ENCODE measurements at places on chromosomes 3 and 15. TPM values are rescaled to one million over a fixed set of nuclear protein-coding genes. Genes with fewer than 3 reads are reported as not detected.

- H3K36me3 ChIP-seq, result no peaks in the 10 kb centered on the region
- peaks cover 10% of the 10 kb centered on the region for H3K4me1 ChIP-seq
- no peak for DNase-seq
- H3K27me3 ChIP-seq, result no peaks in the 10 kb centered on the region
Observed at GRCh38 chr3:51966922-51967383, 301 bp downstream of the PCBP4 start.

- H3K27me3 ChIP-seq, result no peaks in the 10 kb centered on the region
- H3K27ac ChIP-seq, result peak overlapping the region; percentile 20
- no peak overlapping the region for H3K4me3 ChIP-seq
- no peak for DNase-seq
Observed at GRCh38 chr3:113174801-113175485, 36.4 kb upstream of the BOC start.

GRCh38 chr15:62449638-62450037 lies 284.6 kb upstream of the C2CD4B start:
- H3K4me3 ChIP-seq, result no peak overlapping the region
- H3K4me1 ChIP-seq, result peaks cover 22% of the 10 kb centered on the region
- H3K36me3 ChIP-seq, result no peaks in the 10 kb centered on the region
- H3K27ac ChIP-seq, result no peak overlapping the region
- DNase-seq, result no peak
- no peaks in the 10 kb centered on the region for H3K27me3 ChIP-seq

DNA sequence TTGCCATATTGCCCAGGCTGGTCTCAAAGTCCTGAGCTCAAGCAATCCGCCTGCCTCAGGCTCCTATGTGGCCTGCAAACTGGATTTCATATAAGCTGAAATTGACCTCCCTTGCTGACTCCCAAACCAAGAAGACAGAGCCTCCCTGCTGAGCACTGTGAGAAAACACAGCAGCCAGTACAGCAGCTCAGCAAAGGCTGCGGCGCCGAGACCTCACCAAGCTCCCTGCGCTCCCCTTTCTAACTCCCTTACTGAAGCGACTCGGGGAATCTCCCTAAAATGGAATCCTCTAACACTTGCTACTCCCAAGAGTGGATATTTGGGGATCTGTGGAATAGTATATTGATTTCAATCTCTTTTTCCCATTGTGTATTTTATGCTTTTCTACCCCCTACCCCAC lies 34.6 kb downstream of the MUC20 start:
- no peaks in the 10 kb centered on the region for H3K27me3 ChIP-seq
- H3K4me1 ChIP-seq, result peaks cover 9% of the 10 kb centered on the region
- H3K36me3 ChIP-seq, result no peaks in the 10 kb centered on the region
- no peak for DNase-seq

GRCh38 chr3:169362868-169363267 lies 300.6 kb downstream of the MECOM start:
- no peaks in the 10 kb centered on the region for H3K36me3 ChIP-seq
- H3K27ac ChIP-seq, result no peak overlapping the region
- no peak overlapping the region for H3K4me3 ChIP-seq

GRCh38 chr3:197446700-197447056 lies 109.1 kb downstream of the BDH1 start:
- no peak overlapping the region for H3K4me3 ChIP-seq
- no peak for DNase-seq
- H3K27ac ChIP-seq, result no peak overlapping the region
- no peaks in the 10 kb centered on the region for H3K36me3 ChIP-seq
- H3K27me3 ChIP-seq, result no peaks in the 10 kb centered on the region
- no peaks in the 10 kb centered on the region for H3K4me1 ChIP-seq

- peaks cover 10% of the 10 kb centered on the region for H3K4me1 ChIP-seq
- H3K27me3 ChIP-seq, result peaks cover 6% of the 10 kb centered on the region
- H3K36me3 ChIP-seq, result no peaks in the 10 kb centered on the region
- DNase-seq, result no peak
- no peak overlapping the region for H3K4me3 ChIP-seq
Observed at GRCh38 chr3:184604039-184604601, 42.5 kb downstream of the EPHB3 start.

Gene SLC15A2
- total RNA-seq, result 8.7 TPM

Gene LARP6
- total RNA-seq, result 103 TPM

Gene SOX14
- total RNA-seq, result not detected
